Fibroblast of skin of left quadriceps (primary cell): ENCODE measurements at places on chromosomes 1 and 21.

DNA sequence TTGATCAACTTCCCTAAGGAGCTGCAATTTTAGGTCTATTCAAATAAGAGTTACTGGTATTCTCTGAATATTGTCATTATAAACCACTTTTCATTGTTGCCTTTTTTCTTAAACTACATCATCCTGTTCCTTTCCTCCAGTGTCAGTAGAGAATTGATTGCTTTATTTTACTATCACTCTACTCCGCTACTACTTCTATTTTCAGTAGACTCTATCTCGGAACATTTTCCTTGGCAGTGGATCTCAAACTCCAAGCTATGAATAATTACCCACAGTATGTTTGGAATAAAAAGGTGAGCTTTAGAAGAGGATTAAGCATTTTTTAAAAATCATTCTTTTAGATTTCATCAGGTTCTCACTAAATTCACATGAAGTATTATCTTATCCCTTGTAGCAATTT is 224.9 kb downstream of the GREM2 start:
- no peak for DNase-seq

DNA sequence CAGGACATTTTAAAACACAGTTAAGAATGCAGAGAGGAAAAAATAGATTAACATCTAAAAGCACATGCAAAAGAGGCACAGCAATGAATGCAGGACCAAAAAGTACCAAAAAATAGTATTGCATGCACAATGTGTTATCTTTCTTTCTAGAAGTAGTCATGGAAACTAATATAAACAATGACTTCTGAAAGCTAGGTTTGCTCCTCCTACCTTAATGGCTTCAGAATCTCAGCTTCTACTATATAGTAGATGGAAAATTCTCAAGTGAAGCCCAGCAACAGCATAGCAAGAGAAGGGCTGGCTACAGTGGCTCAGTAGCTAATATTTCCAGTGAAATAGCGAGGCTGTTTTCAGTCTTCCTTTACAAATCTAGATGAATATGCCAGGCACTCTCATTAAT is 125.1 kb downstream of the CRB1 start:
- no peak for DNase-seq

- DNase-seq, result no peak
These were observed 39.1 kb upstream of the PTPRC start for GRCh38 chr1:198599749-198600148.

- no peak for DNase-seq
These were observed 452.2 kb downstream of the LTN1 start for GRCh38 chr21:28540514-28540913.

GRCh38 chr21:25036775-25037174 is 570.5 kb downstream of the MRPL39 start:
- no peak for DNase-seq

DNA sequence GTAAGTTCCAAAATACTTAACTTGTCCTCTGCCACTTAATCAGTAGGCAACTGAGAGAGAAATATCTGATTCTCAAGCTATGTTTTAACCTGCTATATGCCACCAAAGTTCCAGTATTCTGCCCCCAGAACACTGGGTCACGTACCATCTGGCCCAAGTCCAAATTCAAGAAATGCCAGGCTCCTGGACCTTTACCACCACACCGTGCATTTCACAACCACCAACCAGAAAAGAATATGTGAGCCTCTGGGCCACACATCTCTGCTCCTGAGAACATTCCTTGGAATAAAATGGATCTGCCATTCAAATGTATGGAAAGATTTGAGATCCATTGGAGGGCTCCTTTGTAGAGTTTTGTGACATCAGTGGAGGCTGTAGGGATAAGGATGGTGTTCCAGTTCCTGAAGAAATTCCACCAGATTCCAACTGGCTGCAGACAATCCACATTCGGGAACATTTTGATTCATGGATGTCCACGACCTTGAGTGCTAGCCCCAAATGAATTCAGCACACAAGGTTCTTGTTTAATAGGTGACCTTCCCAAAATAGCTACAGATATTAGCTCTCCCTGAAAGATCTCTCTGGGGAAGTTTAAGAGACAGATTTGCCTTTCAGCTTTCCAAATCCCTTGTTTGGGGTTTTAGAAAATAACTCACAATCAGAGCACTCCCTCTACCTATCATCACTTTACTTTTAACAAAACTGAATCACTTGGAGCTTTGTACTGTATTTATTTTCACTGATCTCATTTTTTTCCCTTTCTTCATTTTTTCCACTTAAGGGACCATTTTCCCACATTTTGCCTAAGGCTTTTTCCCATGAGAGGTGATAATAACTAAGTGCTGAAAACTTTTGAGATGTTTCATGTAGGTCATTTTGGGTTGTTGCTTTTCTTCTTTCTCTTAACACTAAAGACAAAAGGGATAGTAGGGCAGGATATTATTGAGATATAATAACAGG is 128.4 kb upstream of the ZC3H11B start:
- no peak for DNase-seq
